ENCODE measurements at places on chromosomes 16 and 17. TPM values are rescaled to one million over a fixed set of nuclear protein-coding genes. Genes with fewer than 3 reads are reported as not detected.

SLFN14 gene
- not detected for total RNA-seq

ANKFN1 gene
- total RNA-seq = not detected

ARL2BP gene
- total RNA-seq = 58.4 TPM

CFAP97D1 gene
- total RNA-seq = not detected

SLC16A13 gene
- total RNA-seq = 11.9 TPM

CDH13 gene
- not detected for total RNA-seq

ZPBP2 gene
- total RNA-seq = not detected

GJD3 gene
- 1.6 TPM for total RNA-seq

SLC16A5 gene
- 31.2 TPM for total RNA-seq

OR3A2 gene
- total RNA-seq = not detected

NPIPB13 gene
- 0.62 TPM for total RNA-seq

ZNRF1 gene
- total RNA-seq = 26.4 TPM

DNASE1L2 gene
- 0.75 TPM for total RNA-seq

TBC1D3E gene
- not detected for total RNA-seq

ITGB3 gene
- total RNA-seq = 5.1 TPM

RAB26 gene
- total RNA-seq = 4.2 TPM

LSM12 gene
- total RNA-seq = 54.2 TPM

NLRC5 gene
- total RNA-seq = 5.7 TPM

C16orf96 gene
- 0.04 TPM for total RNA-seq

BPTF gene
- 43.3 TPM for total RNA-seq

KRT33B gene
- not detected for total RNA-seq

SRL gene
- not detected for total RNA-seq

MYO15A gene
- 0.31 TPM for total RNA-seq

CCL3 gene
- total RNA-seq = not detected

CPHXL2 gene
- total RNA-seq = not detected
